ENCODE measurements at places on chromosomes 6 and 20.
A peak's percentile ranks its signal among the peaks of the same experiment; 100 is the strongest.

- DNase-seq = no peak
These were observed 25.3 kb upstream of the CSNK2A1 start for GRCh38 chr20:568673-569415.

GRCh38 chr20:63648190-63648589 is 5.0 kb downstream of the STMN3 start:
- no peak for DNase-seq

DNA sequence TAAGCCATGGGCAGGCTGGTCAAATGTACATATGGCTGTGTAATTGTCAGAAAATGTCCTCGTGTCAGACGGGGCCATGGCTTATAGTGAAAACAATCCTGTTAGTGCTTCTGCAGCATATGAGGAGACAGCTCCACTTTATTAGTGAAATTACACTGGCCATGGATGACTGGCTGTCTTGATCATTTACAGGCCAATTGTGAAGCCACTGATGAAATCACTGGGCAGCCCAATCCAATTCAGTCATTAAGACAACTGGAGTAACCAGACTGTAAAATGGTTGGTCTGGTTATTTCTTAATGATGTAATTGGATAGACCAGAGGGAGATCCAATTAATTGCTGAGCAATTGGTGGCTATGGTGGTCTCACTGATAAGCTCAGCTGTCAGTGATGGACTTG is 749.5 kb downstream of the KIF16B start:
- DNase-seq = no peak

- DNase-seq = no peak
These were observed 147.5 kb downstream of the BMP2 start for GRCh38 chr20:6914986-6915385.

DNA sequence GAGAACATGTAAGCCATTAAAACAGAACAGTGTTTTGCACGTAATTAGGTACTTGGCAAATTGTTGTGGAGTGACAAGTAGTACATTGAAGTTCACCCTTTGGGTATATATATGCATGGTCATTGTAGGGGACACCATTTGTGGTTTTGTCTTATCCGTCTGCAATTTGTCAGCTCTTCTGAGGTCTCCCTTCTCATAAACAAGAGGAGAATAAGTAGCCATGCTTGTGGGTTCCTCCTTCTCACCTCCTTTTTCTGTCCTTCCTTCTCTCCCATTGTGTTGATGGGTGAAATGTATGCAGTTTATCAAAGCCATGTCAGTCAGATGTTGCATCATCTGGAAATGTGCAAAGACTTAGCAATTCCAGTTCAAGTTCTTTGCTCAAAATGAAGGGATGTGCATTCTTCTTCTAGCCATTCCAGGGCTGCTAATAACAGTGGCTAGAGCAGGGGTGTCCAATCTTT is 70.9 kb downstream of the QKI start:
- DNase-seq = no peak

GRCh38 chr20:32966881-32967781 is 37.1 kb downstream of the SUN5 start:
- no peak for DNase-seq

DNA sequence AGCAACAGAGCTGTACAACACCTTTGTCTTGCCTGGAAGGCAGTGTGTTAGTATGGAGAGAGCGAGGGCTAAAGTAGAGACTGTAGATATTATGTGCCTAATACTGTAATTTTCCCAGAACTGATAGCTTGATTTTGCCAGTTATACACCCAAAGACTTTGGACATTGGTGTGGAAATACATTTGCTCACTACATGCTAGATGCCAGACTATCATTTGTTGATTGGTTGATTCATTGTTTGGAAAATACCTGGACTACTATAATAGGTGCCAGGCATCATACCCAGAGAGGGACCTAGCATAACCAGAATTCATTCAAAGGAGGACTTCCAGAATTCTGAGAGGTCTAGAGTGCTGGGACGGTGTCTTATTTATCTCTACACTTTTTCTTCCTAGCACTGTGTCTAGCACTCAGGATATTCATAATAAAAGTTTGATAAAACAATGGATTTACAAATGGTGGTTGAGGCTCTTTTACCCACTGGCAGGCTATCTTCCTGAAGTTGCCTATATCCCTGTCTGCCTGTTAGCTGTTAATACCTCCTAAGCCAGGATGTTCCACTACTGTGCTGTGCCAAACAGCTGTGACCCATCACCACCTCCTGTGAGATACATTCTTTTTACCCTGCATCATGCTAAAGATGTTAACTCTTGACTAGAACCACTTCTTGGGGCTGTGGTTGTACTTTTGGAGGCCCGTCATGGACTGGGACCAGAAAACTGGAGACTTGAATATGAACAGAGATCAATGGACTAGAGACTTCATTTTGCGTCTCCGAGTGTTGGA is 72.2 kb upstream of the FUCA2 start:
- DNase-seq = no peak

DNA sequence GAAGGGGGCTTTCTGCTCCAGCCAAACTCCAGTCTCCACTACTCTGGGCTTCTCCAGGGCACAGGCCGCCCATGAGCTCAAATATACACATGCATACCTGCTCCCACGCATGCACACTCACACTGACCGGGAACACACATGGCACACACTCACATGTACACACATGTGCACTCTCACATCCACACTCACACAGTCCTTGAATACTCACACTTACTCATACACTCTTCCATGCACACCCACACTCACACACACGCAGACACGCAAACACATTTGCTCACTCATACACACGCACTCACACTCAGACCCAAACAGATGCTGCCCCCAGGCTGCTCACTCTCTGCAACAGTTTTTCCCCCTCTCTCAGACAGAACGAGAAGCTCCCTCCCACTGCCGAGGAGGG is 7.0 kb downstream of the GDAP1L1 start:
- no peak for DNase-seq

DNA sequence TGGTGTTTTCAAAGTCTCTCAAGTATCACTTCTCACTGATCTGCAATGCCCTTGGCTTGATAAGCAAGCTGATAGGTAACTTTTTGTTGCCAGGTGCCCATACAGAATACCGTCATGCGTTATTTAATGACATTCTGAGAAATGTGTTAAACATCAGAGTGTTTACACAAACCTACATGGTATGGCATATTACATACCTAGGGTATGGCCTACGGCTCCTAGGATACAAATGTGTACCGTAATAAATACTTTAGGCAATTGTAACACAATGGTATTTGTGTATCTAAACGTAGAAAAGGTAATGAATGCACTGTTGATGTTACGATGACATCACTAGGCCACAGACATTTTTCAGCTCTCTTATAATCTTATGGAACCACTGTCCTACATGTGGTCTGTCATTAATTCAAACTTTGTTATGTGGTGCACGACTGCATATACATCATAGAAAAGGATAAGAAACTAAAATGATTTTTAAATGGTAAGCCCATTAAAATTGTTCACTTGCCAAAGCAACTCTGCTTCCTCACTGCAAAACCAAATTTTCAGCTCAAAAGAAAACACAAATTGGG is 35.7 kb downstream of the CSNK2A1 start:
- DNase-seq = no peak

GRCh38 chr20:38725931-38726803 is 1.9 kb downstream of the SLC32A1 start:
- DNase-seq = peak; percentile 89

DNA sequence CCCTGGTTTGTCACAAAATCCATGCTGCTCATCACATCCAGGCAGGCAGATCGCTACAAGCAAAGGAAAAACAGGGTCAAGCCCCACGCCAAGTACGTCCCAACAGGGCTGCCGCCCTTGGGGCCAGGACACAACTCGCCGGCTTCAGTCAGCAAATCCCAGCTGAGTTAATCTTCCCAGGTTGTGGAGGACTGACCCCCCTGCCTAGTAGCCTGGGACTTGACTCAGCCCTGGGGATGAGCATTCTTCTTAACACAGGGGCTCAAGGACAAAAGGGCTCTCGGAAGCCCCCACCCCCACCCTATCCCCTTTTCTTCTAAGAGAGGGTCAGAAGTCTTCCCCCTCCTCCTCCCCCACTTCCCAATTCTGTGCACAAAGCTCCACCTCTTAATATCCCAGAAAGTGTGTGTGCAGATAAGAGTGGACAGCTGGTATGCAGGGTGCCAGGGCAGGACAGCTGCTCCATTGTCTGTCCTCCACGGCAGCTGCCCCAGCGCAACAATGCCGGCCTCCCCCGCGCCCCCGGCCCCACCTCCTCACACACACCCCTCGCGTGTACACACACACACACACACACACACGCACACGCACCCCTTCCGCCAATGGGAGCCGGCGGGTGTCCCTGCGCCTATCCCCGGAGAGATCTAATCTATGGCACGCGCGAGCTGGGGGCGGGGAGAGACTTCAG is 4.5 kb downstream of the DLL1 start:
- DNase-seq = no peak

Measured in ELF-1 (cell line).